ENCODE measurements at places on chromosomes 3 and 15. TPM values are rescaled to one million over a fixed set of nuclear protein-coding genes. Genes with fewer than 3 reads are reported as not detected.

GRCh38 chr3:108548304-108548703, 37.9 kb upstream of the MYH15 start:
- no peak overlapping the region for H3K27ac ChIP-seq
- no peaks in the 10 kb centered on the region for H3K4me1 ChIP-seq
- H3K27me3 ChIP-seq, result no peaks in the 10 kb centered on the region
- no peak for DNase-seq

DNA sequence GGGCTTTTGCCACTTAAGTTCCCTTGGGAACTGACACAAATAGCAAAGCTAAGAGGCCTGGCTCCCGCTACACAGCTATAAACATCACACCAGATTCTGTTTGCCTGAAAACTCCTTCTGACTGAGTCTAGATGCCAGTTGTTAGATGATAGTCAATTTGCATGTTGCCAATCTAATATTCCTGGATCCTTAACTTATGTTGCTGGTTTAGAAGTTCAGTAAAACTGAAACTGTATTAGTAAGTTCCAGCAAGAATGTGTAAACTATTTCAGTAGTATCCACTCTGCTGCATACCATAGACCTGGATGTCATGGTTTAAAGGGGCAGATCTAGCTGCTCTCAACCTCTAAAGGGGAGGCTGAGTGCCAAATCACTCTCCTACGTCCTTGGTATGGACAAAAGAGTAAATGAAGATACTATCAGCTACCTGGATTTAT, 27.1 kb upstream of the LACTB start:
- no peaks in the 10 kb centered on the region for H3K36me3 ChIP-seq
- H3K4me3 ChIP-seq, result no peak overlapping the region
- no peak overlapping the region for H3K27ac ChIP-seq
- peaks cover 2% of the 10 kb centered on the region for H3K4me1 ChIP-seq
- DNase-seq, result no peak

DNA sequence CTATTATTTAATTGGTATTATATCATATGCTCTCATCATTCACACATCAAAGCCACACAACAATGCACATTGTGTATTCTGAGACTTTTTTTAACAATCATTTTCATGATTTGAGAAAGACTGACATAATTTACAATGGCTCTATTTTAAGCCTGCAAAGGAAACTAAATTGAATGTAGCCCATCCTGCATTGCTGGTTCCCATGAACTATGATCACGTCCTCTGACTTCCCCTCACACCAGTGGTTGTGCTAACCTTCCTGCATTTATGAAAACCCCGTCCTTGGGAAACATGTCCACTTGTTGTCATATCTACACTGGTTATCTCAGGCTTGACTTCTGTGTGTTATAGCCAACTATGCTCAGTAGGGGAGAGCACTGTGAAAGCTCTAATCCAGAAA, 546.2 kb downstream of the MECOM start:
- no peaks in the 10 kb centered on the region for H3K4me1 ChIP-seq
- H3K36me3 ChIP-seq, result no peaks in the 10 kb centered on the region
- H3K27me3 ChIP-seq, result no peaks in the 10 kb centered on the region
- no peak overlapping the region for H3K4me3 ChIP-seq
- no peak for DNase-seq

DNA sequence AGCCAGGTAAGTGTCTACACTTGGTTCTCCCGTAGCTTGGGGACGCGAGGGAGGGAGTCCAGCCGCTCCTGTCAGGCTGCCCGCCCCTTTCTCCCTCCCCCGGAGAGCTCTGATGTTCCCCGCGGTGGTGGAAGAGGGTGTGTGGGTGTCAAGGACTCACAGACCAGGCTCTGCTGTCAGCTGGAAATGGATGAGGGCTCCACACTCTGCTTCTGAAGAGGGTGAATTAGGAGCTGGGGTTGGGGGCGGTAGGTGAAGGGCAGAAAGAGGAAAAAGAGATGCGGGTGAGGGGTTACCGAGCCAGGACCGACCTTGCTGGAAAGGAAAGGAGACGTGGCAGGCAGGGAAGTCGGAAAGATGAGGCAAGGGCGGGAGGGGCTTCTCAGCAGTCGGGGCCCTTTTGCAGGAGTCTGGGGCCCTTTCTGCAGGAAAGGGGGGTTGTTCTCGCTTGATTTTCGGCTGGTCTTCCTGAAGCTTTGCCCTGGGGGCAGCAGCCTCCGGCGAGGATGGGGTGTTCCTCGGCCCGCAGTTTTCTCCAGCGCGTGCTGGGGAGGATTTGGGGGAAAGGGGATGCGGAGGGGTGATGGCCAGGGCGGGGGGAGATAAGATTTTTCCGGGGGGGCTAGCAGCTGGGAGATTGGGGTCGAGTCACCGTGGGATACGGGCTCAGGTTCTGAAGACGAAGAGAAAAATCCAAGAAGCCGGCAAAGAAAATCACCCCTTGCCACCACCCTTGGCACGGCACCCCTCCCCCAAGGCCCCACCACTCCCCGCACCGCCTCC, 602 bp upstream of the BAHD1 start:
- H3K27me3 ChIP-seq, result no peaks in the 10 kb centered on the region
- H3K36me3 ChIP-seq, result no peaks in the 10 kb centered on the region
- no peak for DNase-seq

DNA sequence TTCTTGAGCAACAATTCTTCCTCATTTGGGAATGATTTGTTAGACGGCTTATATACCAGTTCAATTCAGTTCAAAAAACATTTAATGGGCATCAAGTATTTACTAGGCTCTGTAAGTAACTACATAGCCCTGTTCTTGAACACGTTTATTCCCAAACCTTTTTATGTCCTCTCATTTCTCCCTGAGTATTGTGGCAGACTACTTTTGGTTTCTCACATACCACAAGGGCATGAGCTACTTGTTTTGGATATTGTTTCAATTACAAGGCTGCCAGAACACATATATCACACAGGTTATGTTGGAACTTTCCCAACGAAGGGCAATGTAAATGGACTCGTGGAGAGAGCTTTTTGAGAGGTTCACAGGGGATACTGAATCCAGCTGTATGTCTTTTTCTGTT, 363.8 kb upstream of the NAALADL2 start:
- H3K4me3 ChIP-seq, result no peak overlapping the region
- no peak for DNase-seq
- peaks cover 40% of the 10 kb centered on the region for H3K4me1 ChIP-seq
- H3K27me3 ChIP-seq, result no peaks in the 10 kb centered on the region

GRCh38 chr3:69441040-69441439, 55.2 kb upstream of the FRMD4B start:
- no peak for DNase-seq
- no peaks in the 10 kb centered on the region for H3K27me3 ChIP-seq
- no peak overlapping the region for H3K27ac ChIP-seq
- no peaks in the 10 kb centered on the region for H3K4me1 ChIP-seq
- H3K36me3 ChIP-seq, result no peaks in the 10 kb centered on the region
- no peak overlapping the region for H3K4me3 ChIP-seq

DNA sequence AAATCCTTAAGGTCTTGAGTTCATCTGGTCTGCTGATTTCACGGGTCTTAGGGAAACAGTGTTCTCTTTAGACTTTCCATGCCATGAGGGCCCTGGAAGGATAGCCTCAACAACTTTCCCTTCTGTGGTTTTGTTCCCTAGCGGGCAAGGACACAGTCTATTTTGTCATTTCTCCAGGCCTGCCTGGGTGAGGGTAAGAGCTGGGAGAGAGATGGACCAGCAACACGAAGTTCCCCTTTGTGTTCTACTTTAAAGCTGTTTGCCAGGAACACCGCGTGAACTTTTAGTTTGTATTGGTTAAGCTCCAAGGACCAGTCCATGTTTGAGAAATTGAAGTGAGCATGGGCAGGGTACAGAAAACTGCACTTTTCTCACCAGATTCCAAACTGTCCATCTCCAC, 20.9 kb downstream of the ST3GAL6 start:
- no peaks in the 10 kb centered on the region for H3K27me3 ChIP-seq
- H3K36me3 ChIP-seq, result no peaks in the 10 kb centered on the region
- peaks cover 5% of the 10 kb centered on the region for H3K4me1 ChIP-seq
- H3K27ac ChIP-seq, result peak overlapping the region; percentile 73
- no peak for DNase-seq
- H3K4me3 ChIP-seq, result no peak overlapping the region

Gene SLC27A2
- not detected for total RNA-seq

Gene OXTR
- total RNA-seq, result 0.30 TPM

DNA sequence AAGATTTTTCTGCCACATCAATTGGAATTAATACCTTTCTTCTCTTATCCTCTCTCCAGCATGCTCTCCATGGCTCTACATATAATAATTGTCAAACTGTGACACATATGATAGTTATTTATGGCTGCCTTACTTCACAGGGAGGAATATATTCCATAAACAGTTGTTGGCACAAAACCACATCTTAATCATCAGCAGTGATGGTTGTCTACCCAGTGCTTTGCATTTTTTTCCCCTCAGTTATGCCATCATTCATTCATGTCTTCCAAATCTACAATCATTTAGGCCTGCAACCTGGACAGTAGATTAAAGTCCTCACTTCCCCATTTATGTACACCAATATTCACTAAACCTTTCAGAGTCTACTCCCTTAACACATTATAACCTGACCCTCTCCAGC, 107.7 kb downstream of the THRB start:
- no peaks in the 10 kb centered on the region for H3K36me3 ChIP-seq
- DNase-seq, result no peak
- no peak overlapping the region for H3K27ac ChIP-seq
- no peak overlapping the region for H3K4me3 ChIP-seq
- no peaks in the 10 kb centered on the region for H3K4me1 ChIP-seq

Gene GLT8D1
- total RNA-seq, result 93.1 TPM

Gene ARPIN
- total RNA-seq, result 22.3 TPM

DNA sequence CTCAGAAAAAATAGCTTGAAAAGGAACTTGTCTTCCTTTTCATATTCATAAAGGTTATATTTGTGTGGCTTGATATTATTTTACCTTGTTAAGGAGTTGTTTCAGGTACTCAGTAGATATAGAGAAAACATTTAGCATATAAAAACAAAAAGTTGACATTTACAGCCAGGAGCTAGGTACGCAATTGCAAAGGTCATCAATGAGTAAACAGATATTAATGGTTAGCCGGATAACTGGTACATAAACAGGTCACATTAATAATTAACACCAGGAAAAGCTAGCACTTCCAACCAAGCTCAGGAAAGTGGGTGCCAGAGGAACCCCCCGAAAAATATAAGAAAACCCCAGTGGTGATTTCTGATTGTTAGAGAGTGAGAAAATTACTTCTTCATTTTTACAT, 146.6 kb upstream of the NR2F2 start:
- peak overlapping the region; percentile 54 for H3K27ac ChIP-seq
- no peak overlapping the region for H3K4me3 ChIP-seq
- no peak for DNase-seq
- H3K27me3 ChIP-seq, result no peaks in the 10 kb centered on the region
- no peaks in the 10 kb centered on the region for H3K4me1 ChIP-seq

- DNase-seq, result no peak
- H3K27me3 ChIP-seq, result no peaks in the 10 kb centered on the region
- no peak overlapping the region for H3K4me3 ChIP-seq
- H3K4me1 ChIP-seq, result no peaks in the 10 kb centered on the region
- H3K27ac ChIP-seq, result no peak overlapping the region
- H3K36me3 ChIP-seq, result no peaks in the 10 kb centered on the region
These were observed 29.1 kb upstream of the CHST2 start for GRCh38 chr3:143090486-143090885.

- H3K27me3 ChIP-seq, result no peaks in the 10 kb centered on the region
- no peak for DNase-seq
- no peaks in the 10 kb centered on the region for H3K36me3 ChIP-seq
- H3K4me3 ChIP-seq, result no peak overlapping the region
These were observed 65.4 kb upstream of the PEX5L start for GRCh38 chr3:180102134-180102533.

DNA sequence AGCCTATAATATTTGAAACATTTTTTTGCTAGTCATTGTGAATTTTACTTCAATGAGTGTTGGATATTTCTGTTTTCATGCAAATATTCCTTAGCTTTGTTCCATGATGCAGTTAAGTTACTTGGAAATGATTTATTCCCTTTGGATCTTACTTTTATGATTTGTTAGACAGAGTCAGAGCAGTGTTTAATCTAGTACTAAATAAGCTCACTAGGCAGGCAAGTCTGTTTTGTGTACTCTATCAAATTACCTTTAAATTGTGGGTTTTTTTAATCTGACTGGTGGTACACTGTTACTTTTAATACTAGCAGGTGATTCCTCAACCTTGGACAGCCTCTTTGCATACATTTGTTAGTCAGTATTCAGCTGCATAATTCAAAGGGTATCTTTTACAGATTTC, 173.3 kb upstream of the MBNL1 start:
- H3K27me3 ChIP-seq, result no peaks in the 10 kb centered on the region
- H3K4me3 ChIP-seq, result no peak overlapping the region
- no peaks in the 10 kb centered on the region for H3K36me3 ChIP-seq
